Spleen (tissue), 13 donors: ENCODE measurements at places on chromosomes 13 and 19. TPM values are rescaled to one million over a fixed set of nuclear protein-coding genes. Genes with fewer than 3 reads are reported as not detected.

ENOX1 gene
- 0.63 TPM for polyA plus RNA-seq

DNA sequence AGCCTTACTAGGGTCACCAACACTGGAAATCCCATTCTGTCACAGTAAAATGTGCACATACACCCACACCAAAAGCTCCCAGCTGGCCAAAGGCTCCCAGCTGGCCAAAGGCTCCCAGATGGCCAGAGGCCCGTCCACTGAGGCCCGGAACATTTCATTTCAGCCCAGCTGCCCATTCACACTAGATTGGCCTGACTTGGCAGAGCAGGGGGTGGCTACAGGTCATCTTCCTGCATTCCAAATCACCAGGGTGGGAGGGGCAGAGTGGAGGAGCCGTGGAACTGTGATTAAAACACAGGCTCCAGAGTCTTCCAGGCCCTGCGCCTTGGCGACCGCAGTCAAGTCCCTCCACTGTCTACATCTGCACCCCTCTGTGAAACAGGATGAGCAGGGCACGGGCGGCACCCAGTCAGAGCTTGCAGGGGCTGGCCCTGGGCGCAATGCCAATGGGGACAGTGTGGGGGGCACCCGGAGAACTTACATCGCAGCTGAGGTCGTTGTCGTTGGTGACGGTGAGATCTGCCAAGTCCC, 10.1 kb upstream of the PRKD2 start:
- no peaks in the 10 kb centered on the region for H3K27me3 ChIP-seq
- H3K4me3 ChIP-seq = no peak overlapping the region
- peaks cover 99% of the 10 kb centered on the region for H3K36me3 ChIP-seq
- peaks cover 52% of the 10 kb centered on the region for H3K4me1 ChIP-seq
- DNase-seq = peak; percentile 78
- H3K27ac ChIP-seq = peak overlapping the region; percentile 20

GRCh38 chr19:2077833-2078619, 18.1 kb downstream of the MOB3A start:
- DNase-seq = peak; percentile 73
- peaks cover 83% of the 10 kb centered on the region for H3K36me3 ChIP-seq
- H3K4me1 ChIP-seq = peaks cover 71% of the 10 kb centered on the region
- no peaks in the 10 kb centered on the region for H3K27me3 ChIP-seq
- H3K4me3 ChIP-seq = no peak overlapping the region

DNA sequence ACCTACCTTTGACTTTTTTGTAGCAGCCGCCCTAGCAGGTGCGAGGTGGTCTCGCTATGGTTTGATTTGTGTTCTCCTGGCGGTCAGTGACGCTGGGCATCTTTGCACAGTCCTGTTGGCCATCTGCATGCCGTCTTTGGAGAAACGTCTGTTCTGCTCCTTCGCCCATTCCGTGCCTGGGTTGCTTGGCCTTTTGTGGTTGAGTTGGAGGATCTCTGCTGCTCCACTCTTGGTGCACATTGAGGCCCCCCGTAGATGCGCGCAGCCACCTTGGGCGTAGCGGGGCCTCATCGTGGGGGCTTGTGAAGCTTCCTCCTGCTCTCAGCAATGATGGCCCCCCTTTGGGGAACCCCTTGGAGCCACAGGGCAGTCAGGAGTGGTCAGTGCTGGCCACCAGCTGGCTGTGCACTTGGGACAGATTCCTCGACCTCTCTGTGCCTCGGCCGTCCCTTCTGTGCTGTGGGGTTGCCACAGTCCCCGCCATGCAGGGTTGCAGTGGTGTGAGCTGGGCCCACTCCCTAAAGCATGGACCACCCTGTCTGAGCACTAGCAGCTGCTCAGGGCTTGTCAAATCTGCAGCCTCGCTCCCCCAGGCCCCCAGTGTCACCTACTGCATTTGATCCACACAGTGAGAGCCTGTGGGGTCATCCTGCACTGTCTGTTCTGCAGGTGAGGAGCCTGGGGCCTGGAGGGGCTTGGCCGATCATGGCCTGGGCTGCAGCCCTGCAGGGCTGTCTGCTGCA, 170.8 kb downstream of the KDM4B start:
- DNase-seq = peak; percentile 78
- peaks cover 22% of the 10 kb centered on the region for H3K4me1 ChIP-seq
- H3K36me3 ChIP-seq = peaks cover 100% of the 10 kb centered on the region
- no peak overlapping the region for H3K27ac ChIP-seq

GRCh38 chr19:57165846-57166245, 1.4 kb downstream of the DUXA start:
- H3K36me3 ChIP-seq = no peaks in the 10 kb centered on the region
- no peak overlapping the region for H3K27ac ChIP-seq
- H3K4me1 ChIP-seq = no peaks in the 10 kb centered on the region
- H3K27me3 ChIP-seq = no peaks in the 10 kb centered on the region
- H3K4me3 ChIP-seq = no peak overlapping the region
- no peak for DNase-seq
